Adrenal gland (tissue), 19 donors: ENCODE measurements at places on chromosomes 13 and 19. TPM values are rescaled to one million over a fixed set of nuclear protein-coding genes. Genes with fewer than 3 reads are reported as not detected.

Gene LENG9
- total RNA-seq, result 2.2 TPM

Gene GPR183
- total RNA-seq, result 9.5 TPM

Gene POU4F1
- not detected for total RNA-seq

Gene KIR3DL1
- not detected for total RNA-seq

Gene CBARP
- 1.1 TPM for total RNA-seq

DNA sequence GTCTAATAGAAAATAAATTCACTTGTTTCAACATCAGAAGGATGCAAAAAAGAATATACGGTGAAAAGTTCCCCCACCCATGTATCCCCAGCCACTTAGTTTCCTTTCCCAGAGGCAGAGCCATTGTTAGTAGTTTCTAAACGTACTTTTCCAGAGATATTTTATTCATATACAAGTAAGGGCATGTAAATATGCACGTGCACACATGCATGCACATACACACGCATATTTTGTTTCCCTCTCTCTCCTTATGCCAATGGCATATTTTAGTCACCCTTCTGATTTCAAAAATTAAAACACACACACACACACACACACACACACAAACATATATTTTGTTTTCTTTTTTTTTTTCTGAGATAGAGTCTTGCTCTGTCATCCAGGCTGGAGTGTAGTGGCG, 147.4 kb downstream of the PDS5B start:
- no peak for DNase-seq

GRCh38 chr19:15815306-15815705, at the start of gene OR10H1:
Gene OR10H1 (minus strand): TSS chr19:15815664. CDS start chr19:15808037, 7,627 bp downstream.
- no peak for DNase-seq

Gene CYP4F8
- total RNA-seq, result not detected

DNA sequence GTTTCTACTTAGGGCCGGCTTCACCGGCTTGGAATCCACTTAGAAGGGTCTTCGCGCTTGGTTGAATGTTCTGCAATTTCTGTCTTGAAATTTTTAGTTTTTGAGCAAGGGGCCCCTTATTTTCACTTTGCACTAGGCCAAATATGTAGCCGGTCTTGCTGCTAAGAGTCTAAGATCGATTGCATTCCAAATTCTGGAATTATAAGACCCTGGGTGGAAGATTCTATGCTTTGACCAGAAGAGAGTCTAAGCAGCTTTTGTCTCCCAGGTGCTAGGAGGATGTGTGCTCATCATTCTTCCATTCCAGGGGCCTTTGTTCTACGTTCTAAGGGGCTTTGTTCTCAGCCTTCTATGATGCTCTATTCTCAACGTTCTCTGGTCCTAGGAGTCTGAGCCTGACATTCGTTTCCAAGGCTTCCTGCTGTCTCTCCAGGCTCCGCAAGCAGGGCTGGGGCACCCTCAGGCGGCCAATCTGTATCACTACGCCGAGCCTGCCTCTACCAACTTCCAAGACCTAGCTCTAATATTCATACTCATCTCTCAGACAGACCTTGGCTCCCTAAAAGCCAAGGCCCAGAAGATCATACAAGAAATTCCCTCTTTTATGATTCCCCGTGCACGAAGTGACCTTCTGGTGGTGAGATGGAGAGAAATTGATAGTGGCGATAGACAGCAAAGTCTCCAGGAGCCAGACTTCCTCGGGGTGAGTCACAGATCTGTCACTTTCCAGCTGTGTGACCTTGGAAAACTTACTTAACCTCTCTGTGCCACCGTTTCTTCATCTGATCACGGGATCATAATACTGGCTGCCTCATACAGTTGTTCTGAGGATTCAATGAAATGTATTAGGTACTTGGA, 982 bp upstream of the DACT3 start:
- peak; percentile 90 for DNase-seq

- no peak for DNase-seq
Measured at GRCh38 chr19:8335343-8336071, 7.6 kb downstream of the KANK3 start.

- no peak for DNase-seq
Measured at GRCh38 chr13:87356314-87356713, 314.9 kb upstream of the SLITRK5 start.

Gene ZNF649
- total RNA-seq, result 7.7 TPM

Gene LMTK3
- total RNA-seq, result 3.2 TPM

- no peak for DNase-seq
Measured at GRCh38 chr13:102658660-102659059, 36.2 kb downstream of the METTL21C start.

DNA sequence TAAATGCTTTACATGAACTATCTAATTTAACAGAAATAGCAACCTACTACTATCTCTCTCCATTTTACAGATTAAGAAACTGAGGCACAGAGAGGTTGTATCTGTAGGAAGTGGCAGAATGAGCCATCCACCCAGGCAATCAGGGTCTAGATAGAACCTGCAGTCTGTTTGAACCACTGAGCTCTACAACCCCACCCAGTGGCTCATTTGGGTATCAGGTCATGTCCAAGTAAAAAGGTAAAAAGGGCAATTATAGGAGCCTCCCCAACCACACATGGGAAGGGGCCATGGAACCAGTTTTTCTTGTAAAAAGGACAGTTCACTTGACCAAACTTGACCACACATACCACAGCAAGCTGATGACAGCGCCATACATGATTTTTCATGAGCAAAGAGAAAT, 92.9 kb upstream of the SGCG start:
- DNase-seq, result no peak

GRCh38 chr13:99663185-99663825, 162.0 kb downstream of the TM9SF2 start:
- no peak for DNase-seq

DNA sequence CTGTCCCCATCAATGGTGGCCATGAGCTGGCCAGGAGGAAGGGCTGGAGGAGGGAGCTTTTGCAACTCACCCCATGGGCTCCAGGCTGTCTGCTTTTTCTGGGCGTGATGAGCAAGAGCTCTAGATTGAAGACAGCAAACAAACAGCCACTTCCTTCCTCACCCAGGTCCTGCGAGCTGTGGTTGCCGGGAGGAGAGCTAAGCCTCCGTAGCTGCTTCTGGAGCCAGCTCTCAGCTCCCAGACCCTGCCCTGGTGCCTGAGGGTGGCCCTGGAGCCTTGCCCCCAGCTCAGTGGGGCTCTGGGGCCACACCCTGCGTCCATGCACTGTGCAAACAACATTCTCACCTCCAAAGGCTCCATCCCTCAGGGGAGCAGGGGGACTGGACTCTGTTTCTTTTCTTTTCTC, 6.2 kb downstream of the MYO1F start:
- DNase-seq, result peak; percentile 39

- no peak for DNase-seq
Measured at GRCh38 chr19:50455992-50456391, 20.3 kb upstream of the EMC10 start.
